ENCODE measurements at places on chromosomes 5 and 9.

DNA sequence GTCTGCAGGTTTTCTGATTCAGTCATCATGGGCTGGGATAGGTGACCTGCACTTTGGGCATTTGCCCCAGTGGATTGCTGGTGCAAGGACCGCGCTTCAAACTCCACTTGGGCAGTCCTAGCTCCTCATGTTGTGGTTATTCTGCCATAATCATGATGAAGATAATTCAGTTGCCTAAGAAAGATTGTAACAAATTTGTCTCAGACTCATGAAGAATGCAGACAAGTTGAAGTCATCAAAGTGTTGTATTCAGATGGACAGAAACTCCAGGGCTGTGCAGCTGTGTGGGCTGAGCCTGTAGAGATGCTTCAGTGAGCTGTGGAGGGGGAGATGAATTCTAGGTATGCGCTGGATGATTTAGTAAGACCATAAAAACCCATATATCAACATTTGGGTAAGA, 38.5 kb downstream of the TARS1 start:
- peak; percentile 6 for DNase-seq

DNA sequence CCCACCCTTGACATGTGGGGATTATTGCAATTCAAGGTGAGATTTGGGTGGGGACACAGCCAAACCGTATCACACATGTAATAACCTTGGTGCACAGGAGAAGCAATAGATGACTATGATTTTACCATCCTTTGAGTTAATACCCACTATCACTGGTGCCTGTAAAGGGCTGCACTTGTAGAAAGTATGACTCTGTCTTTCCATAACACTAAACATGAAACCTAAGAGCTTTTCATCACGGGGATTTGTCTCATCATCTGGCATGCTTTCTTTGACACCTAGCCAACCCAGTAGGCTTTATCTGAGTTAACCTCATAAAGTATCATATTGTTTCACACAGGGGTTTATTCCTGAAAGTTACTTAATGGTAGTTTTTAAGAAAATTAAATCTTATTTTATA, 188.9 kb upstream of the TNC start:
- no peak for DNase-seq

- DNase-seq = no peak
These were observed 96.7 kb upstream of the SEMA6A start for GRCh38 chr5:116671211-116671736.

DNA sequence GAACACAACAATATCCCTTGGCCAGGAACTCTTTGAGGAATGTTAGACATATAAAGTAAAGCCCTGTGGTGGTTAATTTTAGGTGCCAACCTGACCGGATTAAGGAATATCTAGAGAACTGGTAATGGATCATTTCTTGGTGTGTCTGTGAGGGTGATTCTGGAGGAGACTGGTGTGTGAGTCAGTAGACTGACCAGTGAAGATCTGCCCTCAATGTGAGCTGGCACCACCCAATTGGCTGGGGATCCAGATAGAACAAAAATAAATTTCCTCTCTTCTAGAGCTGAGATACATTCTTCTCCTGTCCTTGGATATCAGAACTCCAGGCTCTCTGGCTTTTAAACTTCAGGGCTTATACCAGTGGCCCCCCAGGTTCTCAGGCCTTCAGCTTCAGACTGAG, 56.2 kb upstream of the TNPO1 start:
- DNase-seq = peak; percentile 0

GRCh38 chr5:141095263-141095641, 837 bp downstream of the PCDHB2 start:
- DNase-seq = no peak
